ENCODE measurements at places on chromosomes 3 and 15. TPM values are rescaled to one million over a fixed set of nuclear protein-coding genes. Genes with fewer than 3 reads are reported as not detected.

DNA sequence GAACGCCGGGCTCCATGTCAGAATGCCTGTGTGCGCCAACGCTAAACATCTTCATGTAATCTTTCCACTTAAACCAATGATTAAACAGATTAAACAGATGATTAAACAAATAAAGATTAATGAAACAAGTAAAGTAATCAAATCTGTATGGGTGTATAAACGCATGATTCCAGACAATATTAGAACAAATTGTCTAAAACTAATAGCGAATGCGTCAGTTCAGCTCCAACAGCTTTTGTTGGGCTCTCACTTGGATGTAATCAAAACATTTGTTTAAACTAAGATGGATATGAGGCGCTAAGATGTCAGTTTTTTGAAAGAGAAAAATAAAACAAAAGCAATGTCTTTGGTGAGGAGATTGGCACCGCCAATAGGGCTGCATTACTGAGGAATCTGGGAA, 299.1 kb upstream of the TLE3 start:
- DNase-seq = no peak

GRCh38 chr3:119642746-119643473, 17.5 kb downstream of the POPDC2 start:
- no peak for DNase-seq

ZDHHC23 gene
- 10.7 TPM for polyA plus RNA-seq

GRCh38 chr3:54139630-54140029, 17.3 kb downstream of the CACNA2D3 start:
- DNase-seq = no peak

GRCh38 chr3:12934431-12934830, 93.1 kb upstream of the RPL32 start:
- DNase-seq = no peak

DNA sequence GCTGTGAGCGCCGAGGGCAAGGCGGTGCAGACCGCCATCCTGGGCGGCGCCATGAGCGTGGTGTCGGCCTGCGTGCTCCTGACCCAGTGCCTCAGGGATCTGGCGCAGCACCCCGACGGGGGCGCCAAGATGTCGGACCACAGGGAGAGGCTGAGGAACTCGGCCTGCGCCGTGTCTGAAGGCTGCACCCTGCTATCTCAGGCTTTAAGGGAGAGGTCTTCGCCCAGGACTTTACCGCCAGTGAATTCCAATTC, 2.3 kb downstream of the TLNRD1 start:
- DNase-seq = no peak
